ENCODE measurements at places on chromosomes 2 and 18.

GRCh38 chr2:218332288-218332687 is 24.4 kb upstream of the CATIP start:
- no peak for DNase-seq

DNA sequence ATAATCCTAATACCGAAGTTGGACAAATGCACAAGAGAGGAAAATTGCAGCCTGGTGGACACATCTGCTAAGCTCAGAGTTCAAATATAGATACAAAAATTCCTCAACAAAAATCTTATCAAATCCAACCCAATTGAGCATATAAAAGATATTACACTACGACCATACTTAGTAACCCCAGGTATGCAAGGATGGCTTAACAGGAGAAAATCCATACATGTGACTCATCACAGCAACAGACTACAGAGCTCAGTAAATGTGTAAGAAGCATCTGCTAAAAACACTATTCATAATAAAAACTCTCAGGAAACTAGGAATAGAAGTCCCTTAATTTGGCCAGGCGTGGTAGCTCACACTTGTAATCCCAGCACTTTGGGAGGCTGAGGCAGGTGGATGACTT is 28.3 kb downstream of the HS6ST1 start:
- no peak for DNase-seq

- DNase-seq, result no peak
These were observed 96.2 kb downstream of the PDE1A start for GRCh38 chr2:182330451-182331305.

- DNase-seq, result no peak
These were observed 150.1 kb downstream of the WDPCP start for GRCh38 chr2:63438181-63438580.

GRCh38 chr2:75580606-75581005 is 19.9 kb upstream of the EVA1A start:
- no peak for DNase-seq

DNA sequence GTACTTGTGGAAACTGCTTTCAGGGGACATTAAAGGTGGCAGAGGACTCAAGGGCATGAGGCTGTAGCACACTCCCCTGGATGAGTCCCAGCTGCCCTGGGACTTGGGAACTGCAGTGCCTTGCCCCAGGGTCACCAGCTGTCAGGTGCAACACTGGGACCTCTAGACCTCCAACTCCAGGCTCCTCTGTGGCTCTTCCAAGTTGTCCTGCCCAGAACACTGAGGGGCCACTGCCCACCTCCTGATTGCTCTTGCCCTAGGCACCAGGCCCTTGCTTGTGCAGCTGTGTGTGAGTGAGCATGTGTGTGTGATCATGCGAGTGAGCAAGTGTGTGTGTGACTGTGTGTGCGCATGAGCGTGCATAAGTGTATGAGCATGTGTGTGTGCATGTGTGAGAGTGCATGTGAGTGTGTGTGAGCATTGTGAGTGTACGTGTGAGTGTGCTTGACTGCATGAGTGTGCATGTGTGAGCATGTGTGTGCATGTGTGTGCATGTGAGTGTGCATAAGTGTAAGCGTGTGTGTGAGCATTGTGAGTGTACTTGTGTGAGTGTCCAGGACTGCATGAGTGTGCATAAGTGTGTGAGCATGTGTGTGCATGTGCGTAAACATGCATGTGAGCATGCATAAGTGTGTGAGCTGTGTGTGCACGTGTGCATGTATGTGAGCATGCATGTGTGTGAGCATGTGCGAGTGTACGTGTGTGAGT is 301.5 kb downstream of the NDUFA10 start:
- DNase-seq, result no peak

GRCh38 chr2:67085146-67085545 is 312.0 kb upstream of the ETAA1 start:
- DNase-seq, result no peak

- DNase-seq, result no peak
These were observed 277.5 kb downstream of the PRKCE start for GRCh38 chr2:45928946-45929345.
